ENCODE measurements at places on chromosomes 4 and X.

GRCh38 chrX:18598413-18598812 lies 73.5 kb downstream of the RS1 start:
- no peak for DNase-seq

GRCh38 chr4:110164856-110165255 lies 33.6 kb downstream of the ELOVL6 start:
- no peak for DNase-seq

GRCh38 chr4:133493776-133494175 lies 344.7 kb downstream of the PCDH10 start:
- DNase-seq: no peak

GRCh38 chrX:123860983-123861382 lies 1.1 kb downstream of the XIAP start:
- DNase-seq: no peak

DNA sequence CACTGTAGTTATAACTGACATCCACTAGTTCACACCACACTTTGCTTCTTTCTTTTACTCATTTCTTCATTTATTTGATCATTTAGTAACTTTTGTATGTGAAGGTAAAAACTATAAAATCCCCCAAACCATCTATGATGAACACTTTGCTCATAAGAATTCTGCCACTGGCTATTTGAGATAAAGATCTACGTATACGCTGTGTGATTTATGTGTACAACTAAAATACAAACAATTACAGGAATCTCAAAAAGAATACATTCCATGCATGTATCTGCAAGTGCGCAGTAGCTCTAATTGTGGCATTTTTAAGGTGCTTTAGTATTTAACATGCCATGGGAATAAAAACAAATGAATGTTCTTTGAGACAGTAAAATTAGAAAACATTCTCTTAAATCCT lies 156.9 kb upstream of the NAP1L5 start:
- no peak for DNase-seq

DNA sequence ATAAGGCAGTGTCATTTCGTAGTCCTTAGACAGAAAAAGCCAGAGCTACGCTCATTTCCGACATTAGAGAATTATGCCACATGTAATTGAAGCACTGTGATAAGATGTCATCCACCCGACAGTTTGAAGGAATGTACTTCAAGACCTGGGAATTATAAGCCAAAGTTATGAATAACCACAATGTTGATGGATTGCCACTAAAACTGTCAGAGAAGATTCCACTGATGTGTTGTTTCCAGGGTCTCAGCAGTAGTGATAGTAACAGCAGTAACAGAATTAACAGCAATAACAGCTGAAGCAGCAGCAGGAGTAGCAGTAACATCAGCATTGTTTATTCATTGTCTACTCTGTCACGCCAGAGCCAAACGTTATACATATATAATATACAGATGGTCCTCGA lies 24.7 kb downstream of the RAB33A start:
- no peak for DNase-seq

DNA sequence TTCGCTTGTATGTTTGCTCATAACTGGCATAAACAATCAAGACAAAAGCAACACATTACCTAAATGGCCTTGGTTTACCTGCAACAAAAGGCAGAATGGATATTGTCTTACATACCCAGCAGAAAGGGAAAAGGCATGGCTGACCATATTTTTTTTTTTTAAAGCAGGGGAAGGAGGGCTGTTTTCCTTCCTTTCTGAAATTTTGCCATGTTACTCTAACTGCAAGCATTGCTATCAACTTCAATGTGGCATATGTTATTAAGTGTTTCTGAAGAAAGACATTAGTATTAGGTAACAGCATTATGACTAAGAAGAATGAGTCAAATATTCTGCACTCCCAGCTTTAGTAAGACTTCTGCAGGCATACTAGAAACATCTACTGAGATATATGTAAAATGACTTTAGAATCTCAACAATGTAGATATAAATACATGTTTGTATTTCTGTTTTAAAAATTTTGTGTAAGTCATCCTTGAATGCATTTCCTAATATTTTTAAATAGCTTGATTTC lies 512.6 kb upstream of the FAM241A start:
- no peak for DNase-seq

DNA sequence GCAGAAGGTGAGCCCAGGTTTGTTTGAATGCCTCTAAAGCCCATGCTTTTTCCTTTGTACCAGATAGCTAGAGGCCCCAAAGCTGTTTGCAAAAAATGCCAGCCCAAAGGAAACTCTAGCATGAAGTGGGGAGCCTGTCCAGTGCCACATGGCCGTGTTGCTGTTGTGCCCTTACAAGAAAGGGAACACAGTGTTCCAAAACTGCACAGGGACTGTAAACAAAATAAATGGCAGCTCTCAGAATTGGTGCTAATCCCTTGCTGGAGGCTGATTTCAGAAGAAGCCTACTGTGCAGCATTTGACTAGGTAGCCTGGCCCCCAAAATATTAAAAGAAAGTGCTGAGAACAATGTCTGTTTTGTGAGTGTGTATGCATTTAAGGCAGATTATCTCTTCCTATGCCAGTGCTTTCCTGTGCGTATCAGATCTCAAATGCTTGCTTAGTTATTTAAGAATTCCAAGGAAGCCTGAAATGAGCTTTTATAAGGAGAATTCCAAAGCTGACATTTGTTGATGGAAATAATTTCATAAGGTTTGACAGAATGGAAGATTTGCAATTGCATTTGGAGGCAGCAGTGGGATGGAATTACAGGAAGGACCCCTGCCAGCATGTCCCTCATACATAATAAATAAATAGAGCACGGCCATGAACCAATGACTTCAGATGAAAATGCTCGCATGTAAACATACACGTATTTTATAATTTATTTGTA lies 115.7 kb downstream of the IRF2 start:
- no peak for DNase-seq

DNA sequence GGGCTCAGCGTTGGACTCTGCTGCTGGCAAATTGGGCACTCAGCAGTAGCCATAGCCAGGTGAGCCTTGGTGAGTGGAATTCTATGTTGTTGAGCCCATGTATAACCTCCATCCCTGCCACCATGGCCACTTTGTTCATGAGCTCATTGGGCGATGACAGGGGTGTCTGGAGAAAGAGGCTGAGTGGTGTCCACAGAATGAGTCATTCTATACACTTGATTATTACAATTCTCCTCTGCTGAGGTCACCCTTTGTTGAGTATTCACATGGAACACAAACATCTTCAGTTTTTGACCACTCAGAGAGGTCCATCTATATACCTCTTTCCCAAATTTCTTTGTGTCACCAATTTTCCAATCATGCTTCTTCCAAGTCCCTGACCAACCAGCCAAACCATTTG lies 1341.7 kb downstream of the PCDH7 start:
- DNase-seq: no peak

DNA sequence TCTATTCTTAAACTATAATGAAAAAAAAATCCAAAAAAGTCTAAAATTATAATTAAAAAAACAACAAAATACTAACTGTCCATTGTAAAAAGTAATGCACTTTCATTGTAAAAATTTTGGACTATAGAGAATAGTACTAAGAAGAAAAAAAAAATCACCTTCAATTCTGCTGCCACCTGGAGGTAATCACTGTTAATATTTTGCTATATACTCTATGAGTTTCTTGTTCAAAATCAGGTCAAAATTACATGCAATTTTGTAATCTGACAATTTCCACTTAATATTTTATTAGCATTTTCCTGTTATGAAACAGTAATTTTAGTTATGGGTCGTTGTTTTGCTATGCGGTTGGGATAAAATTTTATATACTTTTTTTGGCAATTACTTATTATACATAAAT lies 62.0 kb downstream of the HTT start:
- no peak for DNase-seq

DNA sequence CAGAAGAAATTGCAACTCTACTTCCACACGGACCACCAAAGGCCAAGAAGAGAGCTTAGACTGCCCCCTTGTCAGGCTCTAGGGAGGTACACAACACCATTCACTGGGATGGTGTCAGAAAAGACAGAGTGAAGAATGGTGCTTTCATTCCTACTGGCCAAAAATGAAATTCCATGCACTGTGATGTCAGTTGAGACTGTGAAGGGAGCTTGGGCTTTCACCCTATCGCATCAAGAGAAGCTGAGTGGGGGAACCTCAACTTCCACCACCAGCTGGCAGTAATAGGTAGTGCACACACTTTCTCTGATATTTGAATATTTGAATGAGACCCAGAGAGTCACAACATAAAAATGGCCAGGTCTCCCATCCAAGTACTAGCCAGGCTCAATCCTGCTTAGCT lies 65.9 kb downstream of the ZNF711 start:
- DNase-seq: no peak

DNA sequence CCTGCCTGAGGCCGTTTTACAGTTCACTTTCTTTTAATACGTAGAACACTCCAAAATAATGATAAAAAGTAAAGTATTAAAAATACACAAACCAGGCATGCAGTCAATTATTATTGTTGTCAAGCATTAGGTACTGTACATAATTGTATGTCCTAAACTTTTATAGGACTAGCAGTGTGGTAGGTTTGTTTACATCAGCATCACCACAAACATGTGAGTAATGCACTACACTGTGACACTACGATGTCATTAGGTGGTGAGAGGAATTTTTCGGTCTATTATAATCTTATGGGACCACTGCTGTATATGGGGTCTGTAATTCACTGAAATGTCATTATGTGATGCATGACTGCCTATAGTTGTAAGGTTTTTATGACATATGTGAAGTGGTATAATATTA lies 149.5 kb upstream of the SH3RF1 start:
- no peak for DNase-seq

GRCh38 chr4:153471698-153472093 lies 5.5 kb downstream of the TMEM131L start:
- DNase-seq: no peak

DNA sequence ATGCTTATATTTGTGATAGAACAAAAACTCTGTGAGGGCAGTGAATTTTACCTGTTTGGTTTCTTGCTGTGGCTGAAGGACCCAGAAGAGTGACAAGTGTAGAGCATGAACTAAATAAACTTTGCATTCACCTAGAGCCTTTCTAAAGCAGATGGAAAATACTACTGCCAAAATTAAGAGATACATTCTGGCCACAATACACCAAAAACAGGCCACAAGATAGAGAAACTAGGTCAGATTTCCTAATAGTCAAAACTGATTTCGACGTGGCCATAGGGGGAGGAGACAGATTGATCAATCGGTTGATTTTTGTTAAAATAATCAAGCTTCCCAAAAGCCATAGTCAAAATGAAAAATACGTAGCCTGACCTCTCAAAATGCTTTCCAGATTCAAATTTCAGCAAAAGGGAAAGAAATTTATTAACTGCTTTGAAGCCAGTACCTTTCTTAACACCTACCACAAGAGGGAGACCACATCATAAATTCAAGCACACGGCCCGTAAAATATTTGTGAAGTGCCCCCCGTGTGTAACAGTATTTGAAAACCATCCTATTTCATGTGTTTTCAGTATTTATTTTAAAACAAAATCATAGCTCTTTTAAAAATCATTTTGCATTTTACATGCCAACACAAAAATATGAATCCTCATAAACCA lies 132.4 kb downstream of the CORIN start:
- no peak for DNase-seq

Data from NCI-H2029 (cell line).